ENCODE measurements at places on chromosomes 2 and 18.

GRCh38 chr2:75559680-75560021 is 1.1 kb downstream of the EVA1A start:
- DNase-seq, result no peak

DNA sequence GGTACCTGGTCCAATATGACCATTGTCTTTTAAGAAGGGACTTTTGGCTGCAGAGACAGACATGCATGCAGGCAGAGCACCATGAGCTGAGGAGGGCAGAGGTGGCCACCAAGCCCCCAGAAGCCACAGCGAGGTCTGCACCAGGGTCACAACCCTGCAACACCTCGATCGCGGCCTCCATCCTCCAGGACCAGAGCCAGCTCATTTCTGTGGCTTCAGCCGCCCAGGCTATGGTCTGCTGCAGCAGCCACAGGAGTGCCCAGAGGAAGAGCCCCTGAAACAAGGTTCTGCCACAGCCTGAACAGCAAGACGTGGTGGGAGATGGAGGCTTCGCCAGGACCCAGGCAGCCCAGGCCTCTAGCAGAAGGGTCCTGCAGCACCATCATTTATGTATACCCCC is 53.9 kb downstream of the ANKMY1 start:
- no peak for DNase-seq

- no peak for DNase-seq
These were observed 4.5 kb downstream of the ITM2C start for GRCh38 chr2:230868947-230869913.

DNA sequence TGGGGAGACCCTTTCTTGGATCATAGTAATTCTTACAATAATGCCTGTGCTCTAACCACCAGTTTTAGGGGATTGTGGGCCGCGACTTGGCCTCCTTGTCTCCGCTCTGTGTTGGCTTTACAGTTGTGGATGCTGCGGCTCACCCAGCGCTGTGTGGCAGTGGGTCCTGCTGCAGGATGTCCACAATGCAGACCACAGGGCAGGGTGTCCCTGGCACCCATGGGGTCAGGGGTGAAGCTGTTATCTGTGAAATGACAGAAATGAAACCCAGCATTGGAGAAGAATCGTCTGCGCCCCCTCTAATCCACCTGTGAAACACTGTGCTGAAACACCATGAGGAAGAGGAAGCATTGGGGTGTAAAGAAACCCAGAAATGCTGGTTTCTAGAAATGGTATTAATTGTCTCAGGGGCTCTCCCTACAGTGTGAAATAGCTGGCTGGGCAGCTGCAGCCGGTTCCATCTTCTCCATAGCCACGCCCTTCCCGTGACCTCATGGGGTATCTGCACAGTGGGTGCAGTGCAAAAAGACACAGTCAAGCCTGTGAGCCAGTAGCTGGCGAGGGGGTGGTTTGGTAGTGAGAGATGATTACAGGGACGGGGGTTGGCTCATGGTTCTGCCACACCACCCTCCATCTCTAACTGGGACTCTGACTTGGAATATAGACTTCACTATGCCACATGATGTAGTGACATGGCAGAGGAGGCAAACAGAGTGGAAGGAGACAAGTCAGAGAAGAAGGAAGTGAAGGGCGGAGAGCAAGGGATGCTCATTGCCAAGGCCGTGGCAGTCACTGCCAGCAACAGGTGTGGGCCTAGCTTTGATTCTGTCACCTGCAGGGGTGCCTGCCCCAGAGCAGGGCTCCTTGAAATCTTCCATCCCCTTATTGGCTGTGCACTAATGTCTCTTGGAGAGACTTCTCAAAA is 16.2 kb downstream of the INPP4A start:
- DNase-seq, result peak; percentile 61
